ENCODE measurements at places on chromosomes 11 and 22.

GRCh38 chr11:82757660-82758357 lies 24.1 kb upstream of the FAM181B start:
- no peak for DNase-seq

- no peak for DNase-seq
These were observed 256.2 kb upstream of the LUZP2 start for GRCh38 chr11:24240496-24241175.

- DNase-seq: no peak
These were observed 29.0 kb upstream of the KCNQ1OT1 start for GRCh38 chr11:2728663-2729332.

- no peak for DNase-seq
These were observed 6.0 kb upstream of the OR52B6 start for GRCh38 chr11:5574654-5575053.

- DNase-seq: no peak
These were observed 49.9 kb downstream of the GALNT18 start for GRCh38 chr11:11571893-11572292.

- DNase-seq: no peak
These were observed 3.3 kb downstream of the SPATA19 start for GRCh38 chr11:133842053-133842452.

DNA sequence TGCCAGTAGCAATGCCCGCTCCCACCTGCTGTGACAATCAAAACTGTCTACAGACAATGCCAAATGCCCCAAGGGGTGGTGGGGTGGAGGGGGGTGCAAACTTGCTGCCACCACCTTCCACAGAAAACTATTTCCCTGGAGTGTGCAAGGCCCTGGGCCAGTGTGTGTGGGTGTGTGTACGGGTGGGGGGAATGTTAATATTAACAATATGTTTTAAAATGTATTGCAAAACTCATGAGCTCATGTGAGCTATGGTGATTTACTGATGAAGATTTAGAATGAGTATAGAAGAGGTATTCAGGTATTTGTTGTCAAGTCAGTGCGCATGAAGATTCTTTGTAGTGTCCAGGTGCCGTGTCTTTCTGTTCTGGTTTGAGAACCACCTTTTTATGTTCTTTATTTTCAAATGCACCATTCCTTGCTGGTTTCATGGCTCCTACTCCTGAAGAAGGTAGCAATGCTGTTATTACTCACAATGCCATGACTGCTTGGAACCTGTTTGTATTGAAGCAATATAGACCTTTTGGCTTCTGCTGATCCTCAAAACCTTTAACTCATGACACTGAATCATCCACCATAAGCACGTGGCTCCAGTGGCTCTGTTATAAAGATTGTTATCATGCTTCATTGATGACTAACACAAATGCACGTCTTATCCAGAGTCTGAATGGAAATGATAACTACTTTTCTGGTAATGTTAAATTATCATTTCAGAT lies 29.9 kb upstream of the AQP11 start:
- DNase-seq: no peak
